Activated T-helper 1 cell treated with anti-CD3 and anti-CD28 coated beads, Interleukin-2, amount 50 U/mL, for 16 hours (primary cell): ENCODE measurements at places on chromosomes 1 and 21.

DNA sequence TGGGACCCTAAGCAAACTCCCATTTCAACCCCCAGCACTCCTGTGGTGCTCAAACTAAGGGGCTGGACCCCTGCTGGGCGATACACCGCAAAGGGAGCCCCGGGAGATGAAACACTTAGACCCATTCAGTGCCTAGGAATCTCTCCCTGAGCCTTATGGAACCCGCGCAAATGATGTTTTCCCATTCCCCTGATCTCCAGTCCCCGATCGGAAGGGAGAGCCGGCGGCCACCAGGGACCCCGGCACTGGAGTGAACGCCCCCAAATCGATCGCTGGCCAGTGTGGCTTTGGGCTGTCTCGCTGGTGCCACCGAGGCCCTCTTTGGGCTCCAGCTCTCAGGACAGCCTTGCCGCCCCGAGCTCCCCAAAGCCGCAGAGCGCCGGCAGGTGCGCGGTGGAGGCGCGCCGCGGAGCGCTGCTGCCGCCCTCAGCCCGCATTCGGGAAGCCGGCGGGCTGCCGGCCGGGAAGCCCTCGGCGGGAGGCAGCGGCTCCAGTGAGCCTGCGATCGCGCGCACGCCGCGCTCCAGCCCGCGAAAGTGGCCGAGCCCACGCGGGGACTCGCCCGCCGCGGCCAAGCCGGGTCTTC is 1.1 kb downstream of the PLXNA2 start:
- DNase-seq, result no peak

GRCh38 chr1:72540674-72541073 is 258.3 kb upstream of the NEGR1 start:
- no peak for DNase-seq

- no peak for DNase-seq
Observed at GRCh38 chr1:81509594-81509993, 291.1 kb upstream of the ADGRL2 start.

- peak; percentile 67 for DNase-seq
Observed at GRCh38 chr1:198699167-198700015, 60.6 kb downstream of the PTPRC start.

- DNase-seq, result no peak
Observed at GRCh38 chr1:114122941-114123618, 30.6 kb downstream of the SYT6 start.

DNA sequence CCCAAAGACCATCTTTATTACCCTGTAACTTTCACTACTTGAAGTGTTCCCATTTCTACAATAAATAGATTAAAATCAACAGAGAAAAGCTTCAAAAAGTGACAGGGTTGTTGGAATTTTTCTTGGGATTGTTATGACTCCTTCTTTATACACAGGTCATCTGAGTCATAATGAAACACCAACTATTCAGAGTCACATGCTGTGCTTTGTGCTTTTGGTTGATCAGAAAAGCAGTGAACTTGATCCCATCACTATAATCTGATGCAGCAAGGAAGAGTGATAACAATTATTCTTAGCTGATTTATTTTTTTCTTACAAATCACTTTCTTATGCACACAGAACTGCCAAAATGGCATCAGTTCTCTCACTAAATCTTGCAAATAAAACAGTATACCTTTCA is 422.9 kb downstream of the PTBP2 start:
- no peak for DNase-seq

GRCh38 chr1:117396636-117397035 is 29.4 kb downstream of the MAN1A2 start:
- DNase-seq, result no peak

DNA sequence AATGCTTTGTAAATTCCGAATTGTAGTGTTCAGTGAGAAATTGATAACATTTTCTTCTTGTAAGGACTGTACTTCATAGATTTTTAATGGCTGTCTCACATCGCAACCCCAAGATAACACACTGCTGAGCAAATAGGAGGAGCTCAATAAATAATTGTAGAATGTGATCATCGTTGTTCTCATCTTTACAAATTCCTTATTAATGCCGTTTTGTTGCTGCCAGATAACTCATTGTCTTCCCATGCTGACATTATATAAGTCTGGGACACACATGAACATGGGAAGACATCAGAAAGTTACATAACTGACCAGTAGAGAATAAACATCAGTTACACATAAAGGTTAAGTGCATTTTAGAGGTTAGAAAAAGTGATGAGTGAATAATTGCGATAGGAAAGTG is 46.4 kb upstream of the TSPAN2 start:
- no peak for DNase-seq

DNA sequence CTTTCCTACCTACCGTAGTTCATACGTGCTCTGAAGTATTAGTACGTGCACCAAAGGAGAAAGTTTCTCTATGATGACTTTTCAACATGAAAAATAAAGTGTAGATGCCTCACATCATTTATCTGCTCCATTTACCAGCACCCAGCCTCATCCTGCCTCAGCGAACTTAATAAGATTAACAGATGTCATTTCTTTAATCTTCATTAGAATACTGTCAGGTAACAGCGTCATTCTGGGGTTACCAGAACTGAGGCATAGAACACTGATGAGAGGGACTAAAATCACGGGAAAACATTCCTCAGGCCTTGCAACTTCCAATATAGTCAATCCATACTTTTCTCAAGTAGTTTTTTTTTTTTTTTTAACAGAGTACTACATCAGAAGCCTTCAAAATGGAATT is 43.2 kb upstream of the DISC1 start:
- no peak for DNase-seq

DNA sequence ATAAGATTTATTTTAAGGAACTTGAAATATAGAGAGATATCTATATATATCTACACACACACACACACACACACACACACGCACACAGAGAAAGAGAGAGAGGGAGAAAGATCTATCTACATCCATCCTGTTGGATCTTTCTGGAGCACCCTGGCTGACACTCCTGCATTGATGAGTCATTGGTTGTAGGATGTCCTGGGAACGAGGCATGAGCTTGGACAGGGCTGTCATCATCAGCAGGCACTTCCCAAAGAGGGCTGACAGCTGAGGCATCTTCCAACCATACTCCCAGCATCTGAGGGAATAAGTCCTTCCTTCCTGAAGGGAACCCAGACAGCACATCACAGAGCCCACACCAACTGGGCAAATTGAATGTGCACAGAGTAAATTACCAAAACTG is 99.1 kb upstream of the ERG start:
- no peak for DNase-seq

GRCh38 chr1:117527074-117527473 is 78.8 kb upstream of the TENT5C start:
- DNase-seq, result no peak

DNA sequence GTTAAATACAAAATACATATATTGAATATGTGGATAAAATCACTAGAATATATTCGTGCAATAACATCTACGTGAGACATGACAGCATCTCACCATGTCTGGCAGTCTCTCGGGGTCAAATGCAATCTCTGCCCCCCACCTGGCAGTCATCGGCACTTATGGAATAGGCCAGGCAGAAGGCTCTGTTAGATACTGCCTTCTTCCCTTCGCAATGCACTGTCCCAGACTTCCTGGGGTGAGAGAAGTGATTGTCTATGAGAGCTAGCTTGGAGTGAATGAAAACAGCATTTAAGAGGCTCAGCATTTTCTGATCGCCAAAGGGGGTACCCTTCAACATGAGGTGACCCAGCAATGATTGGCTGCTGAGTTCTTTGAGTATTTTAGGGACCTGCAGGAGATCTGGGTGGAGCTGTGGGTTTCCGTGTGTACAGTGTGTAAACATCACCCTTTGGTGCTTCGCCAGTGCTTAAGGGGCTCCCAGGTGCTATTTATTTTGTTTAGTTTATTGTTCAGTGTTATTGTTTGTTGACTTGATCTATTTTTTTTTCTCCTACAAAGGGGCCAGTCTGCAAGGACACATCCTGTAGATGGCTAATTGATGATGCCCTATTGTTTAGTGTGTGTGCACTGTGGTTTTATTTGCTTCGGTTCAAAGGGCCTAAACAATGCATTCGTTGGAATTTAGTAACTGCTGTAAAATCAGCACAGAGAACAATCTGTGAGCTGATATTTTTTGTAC is 10.2 kb downstream of the ERG start:
- no peak for DNase-seq

DNA sequence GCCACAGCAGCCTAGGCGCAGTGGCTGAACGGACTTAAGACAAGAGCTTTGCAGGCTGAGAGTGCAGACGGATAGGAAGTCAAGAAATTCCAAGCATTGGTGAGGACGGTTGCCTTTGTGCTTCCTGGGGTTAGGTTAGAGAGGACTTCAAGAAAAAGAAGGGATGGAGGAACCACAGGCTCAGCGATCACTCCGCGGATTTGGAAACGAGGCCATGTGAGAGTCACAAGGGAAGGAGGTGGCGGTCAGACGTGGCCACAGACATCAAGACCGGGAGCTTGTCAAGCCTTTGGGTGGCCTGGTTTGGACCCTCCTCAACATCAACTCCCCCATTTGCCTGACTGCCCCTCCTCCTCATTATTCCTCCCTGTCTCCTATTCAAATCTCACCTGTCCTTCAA is 62.3 kb downstream of the NID1 start:
- no peak for DNase-seq

DNA sequence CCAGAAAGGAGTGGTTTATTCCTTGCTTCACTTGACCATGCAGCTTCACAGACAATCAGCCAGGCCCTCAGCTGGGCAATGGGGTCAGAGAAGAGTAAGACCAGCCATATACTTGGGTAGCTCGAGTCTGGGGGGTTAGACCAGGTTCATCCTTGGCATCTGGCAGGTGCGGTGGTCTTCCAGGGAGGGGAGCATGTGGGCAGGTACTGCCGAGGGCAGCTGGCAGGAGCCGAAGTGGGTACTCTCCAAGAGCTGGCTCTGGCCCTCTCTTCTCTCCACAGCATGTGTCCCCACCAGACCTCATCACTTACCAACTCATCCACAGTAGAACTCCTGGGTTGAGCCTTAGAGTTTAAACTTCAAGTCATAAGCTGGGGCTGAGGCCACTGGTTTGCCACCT is 156.8 kb downstream of the FOXD2 start:
- no peak for DNase-seq

GRCh38 chr1:111172463-111172862 is 28.0 kb downstream of the DENND2D start:
- DNase-seq, result no peak

DNA sequence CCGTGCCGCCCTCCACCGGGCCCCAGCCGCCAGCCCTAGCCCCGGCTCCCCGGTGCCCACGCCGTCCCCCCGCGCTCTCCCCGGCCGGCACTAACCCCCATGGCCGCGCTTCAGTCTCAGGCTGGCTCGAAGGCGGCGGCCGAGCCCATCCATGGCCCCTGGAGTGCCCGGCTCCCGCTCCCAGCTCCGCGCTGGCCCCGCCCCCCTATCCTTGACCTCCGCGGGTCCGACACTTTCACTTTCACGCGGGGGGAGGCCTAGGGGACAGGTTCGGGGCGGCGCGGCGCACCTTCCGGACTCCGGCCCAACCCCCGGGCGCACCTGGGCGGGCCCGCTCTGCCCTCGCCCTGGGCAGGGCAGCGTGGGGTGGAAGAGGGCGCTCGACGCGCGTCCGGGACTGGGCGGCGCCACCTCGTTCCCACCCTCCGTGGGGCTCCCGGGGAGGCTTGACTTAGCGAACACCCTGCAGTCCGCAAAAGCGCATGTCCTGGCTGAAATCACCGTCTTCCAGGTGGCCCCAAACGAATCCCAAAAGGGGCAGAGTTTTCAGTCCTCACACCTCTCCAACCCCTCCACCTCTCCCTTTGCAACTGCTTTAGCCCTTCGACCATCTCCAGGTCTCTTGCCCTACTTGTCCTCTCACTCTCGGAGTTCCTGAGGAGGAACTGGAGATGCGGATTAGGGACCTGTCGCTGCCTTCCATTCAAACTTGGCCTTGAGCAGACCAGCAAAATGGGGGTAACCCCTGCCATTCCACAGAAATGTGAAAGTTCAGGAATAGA is 3.9 kb upstream of the DENND2D start:
- DNase-seq, result peak; percentile 62

- no peak for DNase-seq
Observed at GRCh38 chr1:58779059-58779754, 4.6 kb downstream of the JUN start.

- no peak for DNase-seq
Observed at GRCh38 chr1:207605444-207606361, 39.2 kb upstream of the CR1L start.

DNA sequence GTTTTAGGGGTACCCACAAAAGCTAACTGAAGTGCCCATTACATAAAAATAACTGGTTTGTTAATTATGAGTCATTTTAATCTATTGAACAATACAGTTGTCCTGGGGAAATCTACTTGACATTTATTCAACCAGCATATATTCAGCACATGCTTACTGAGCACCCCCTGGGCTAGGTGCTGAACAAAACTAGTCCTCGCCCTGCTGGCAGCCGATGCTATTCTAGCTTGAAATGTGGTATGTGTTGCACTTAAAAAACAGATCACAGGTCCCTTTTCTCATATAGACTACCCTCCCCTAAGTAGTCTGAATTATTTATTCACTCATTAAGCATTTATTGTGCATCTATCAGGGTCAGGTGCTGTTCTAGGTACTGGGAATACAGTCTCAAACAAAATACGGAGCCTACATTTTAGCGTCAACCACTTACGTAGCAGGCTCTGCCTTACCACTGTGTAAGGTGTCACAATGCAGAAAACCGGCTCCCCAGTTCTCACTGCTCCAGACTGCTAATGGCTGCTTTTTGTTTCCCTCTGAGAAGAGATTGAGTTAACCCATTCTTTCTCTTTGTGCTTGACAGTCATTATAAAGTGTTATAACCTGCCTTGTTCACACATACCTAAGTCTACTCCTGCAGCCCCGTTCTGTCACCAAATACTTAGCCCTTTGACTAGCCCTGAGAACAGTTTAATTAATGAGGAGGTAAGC is 57.1 kb downstream of the ADCY10 start:
- no peak for DNase-seq

- no peak for DNase-seq
Observed at GRCh38 chr1:112638110-112638428, 18.4 kb downstream of the CAPZA1 start.

DNA sequence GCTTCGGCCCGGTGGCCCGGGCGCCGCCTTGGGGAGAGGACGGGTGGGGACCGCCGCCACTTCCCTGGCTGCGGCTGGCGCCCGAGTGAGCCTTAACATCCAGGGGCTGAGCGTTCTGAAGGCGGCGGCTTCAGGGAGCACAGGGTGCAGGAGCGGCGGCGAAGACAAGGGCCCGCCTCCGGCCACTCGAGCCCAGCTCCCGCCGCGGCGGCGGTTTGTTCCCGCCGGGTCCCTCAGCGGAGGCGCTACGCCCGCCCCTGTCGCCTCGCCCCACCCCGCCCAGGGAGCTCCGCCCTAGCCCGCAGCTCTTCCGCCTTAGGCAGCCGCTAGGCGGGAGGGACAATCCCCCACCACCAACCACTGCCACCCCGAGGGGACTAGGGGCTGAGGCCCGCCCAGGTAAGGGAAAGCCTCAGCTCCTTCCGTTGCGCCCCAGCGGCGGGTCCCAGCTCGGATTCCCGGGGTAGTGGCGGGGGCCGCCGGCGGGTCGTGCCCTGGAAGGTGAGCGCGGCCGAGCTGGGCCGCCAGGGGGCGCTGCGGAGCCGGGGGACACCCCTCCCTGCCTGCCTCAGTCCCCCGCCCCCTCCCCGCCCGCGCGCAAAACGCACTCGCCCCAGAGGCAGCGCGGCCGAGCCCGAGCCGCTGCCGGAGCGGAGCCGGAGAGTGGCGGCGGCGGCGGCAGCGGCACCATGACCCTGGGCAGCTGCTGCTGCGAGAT is at the start of gene FOXD2:
FOXD2 (plus strand) TSS at position 598 of the 718 bp plus-strand sequence; CDS start at position 690, 92 bp downstream.
- peak; percentile 91 for DNase-seq
